Activated CD8-positive, alpha-beta T cell treated with anti-CD3 and anti-CD28 coated beads, Interleukin-2, amount 10 ng/mL, durations not matched to agents 7 days and 5 days (primary cell): ENCODE measurements at places on chromosomes 12 and 14.

- DNase-seq = no peak
Measured at GRCh38 chr12:100716945-100717732, 77.4 kb upstream of the ANO4 start.

DNA sequence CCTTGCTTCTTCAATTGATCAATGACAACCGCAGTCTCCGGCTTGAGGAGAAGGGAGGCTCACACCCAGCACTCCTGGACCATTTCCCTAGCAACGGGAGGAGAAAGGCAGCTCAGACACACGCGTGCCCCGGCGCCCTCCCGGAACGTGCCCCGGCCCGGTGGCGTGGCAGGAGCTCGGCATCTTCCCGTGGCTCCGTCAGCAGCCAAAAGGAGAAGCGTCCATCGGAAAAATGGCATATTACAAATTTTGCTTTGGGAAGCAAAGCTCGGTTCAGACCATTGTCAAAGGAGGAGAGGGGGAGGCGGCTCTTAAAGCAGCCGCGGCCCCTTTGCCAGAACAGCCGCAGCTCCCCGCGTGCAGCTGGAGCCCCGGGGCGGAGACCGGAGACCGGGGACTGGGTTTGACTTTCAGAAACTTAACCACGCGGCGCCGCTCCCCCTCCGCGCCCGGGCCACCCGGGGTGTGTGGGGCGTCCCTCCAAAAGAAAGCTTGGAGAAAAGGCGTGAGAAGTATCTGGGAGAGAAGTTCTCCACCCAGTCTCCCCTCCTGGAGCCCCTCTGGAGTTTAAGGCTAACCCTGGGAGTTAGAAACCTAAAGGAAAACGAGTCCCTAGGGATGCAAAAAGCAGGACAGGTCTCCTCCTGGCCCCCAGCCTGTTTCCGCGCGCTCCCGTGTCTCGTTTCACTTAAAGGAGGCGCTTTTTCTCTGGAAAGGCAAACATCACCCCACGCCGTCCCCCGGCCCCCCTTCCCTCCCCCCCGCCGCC, 545 bp downstream of the PPFIA2 start:
- DNase-seq = peak; percentile 35

DNA sequence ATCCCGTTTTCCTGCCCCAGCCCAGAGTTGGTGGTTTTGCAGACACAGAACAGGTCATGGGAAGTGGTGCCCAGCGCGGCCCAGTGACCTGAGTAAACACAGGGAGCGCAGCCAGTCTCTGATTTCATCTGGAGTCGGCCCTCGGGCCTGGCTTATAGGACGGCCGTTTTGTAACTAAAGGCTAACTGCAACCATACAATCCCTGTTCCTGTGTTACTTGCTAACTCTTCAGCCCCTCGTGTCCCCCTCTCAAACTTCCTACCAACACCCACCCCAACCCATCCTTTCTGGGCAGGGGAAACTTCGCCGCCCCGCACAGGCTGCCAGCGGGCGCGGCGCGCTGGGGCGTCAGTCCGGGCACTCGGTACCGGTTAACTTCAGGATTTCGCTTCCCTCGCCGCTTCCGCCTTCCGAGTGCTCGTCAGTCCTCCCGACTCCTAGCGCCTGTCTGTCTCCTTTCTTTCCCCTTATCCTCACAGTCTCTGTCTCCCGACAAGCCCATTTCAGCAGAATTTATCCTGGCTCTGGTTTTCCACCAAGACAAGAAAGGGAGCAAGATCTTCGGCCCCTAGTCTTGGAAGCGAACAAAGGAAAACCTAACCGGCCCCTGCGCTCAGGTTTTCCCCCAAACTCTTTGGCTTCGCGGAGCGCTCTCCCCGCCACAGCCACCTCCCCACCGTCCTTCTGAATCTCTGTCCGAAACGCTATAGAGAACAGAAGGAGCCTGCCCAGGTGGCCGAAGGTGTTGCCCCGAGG, 2.0 kb downstream of the SIX1 start:
- DNase-seq = no peak

- DNase-seq = no peak
Measured at GRCh38 chr12:7151532-7151931, 21.4 kb downstream of the CLSTN3 start.

DNA sequence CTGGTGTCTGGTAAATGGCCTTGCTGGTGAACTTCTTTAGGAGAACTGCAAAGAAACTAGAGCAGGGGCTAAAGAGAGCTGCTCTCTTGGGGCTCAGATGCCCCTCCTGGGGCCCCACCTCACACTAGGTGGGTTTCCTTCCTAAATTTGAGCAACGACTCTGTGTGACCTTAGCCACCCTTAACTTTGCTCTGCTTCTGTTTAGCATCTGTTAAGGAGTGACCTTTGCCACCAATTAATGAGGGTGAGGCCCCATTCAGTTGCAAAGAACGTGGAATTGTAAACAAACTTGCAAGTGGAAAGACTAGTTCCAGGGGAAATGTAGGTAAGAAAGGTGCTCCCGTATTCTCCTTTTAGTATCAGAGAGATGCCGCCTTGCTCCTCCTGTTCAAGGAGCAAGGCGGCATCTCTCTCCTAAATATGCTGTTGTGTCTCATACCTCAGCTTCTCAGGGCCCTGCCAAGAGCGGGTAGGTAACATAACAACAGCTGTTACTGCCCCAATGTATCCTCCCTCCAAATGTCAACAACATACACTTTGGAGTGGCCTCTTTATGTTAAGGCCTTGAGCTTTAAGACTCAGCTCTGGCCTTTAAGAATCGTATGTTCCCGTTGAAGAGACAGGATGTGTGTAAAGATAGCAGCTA, 77.6 kb upstream of the FUT8 start:
- DNase-seq = no peak

GRCh38 chr14:53767566-53767965, 189.1 kb downstream of the BMP4 start:
- no peak for DNase-seq

GRCh38 chr14:102206918-102207317, 67.2 kb downstream of the WDR20 start:
- no peak for DNase-seq

GRCh38 chr12:23535441-23535840, 414.0 kb downstream of the SOX5 start:
- no peak for DNase-seq

- no peak for DNase-seq
Measured at GRCh38 chr12:116639765-116640164, 80.6 kb downstream of the MAP1LC3B2 start.

DNA sequence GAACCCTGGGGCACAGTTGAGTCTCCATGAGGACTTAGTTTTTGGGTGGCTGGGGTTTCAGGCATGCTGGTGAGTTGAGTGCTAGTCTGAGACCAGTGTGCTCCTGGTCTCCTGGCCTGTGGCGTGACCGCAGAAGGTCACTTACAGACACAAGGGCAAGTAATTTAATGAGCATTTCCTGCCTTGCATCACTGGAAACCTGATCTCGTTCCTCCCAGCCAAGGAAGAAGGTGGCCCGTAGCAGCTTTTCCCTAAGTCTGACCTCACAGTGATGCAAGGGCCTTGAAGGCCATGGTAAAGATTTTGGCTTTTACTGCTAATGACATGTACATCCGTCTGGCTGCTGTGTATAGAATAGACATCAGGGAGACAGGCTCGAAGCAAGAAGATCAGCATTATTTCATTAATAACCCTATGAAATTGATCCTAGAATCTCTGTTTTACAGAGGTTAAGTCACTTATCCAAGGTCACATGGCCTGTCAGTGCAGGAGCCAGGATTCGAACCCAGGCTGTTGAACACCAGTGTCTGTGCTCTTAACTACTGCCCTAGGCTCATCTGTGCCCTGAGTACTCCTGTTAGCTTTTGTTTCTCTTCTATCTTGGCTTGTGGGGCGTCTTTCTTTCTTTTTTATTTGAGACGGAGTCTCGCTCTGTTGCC, 4.6 kb downstream of the TMEM120B start:
- DNase-seq = no peak

GRCh38 chr14:20873370-20874177, 17.6 kb upstream of the RNASE3 start:
- peak; percentile 88 for DNase-seq

GRCh38 chr12:52829986-52830770, 3.9 kb downstream of the KRT79 start:
- no peak for DNase-seq

DNA sequence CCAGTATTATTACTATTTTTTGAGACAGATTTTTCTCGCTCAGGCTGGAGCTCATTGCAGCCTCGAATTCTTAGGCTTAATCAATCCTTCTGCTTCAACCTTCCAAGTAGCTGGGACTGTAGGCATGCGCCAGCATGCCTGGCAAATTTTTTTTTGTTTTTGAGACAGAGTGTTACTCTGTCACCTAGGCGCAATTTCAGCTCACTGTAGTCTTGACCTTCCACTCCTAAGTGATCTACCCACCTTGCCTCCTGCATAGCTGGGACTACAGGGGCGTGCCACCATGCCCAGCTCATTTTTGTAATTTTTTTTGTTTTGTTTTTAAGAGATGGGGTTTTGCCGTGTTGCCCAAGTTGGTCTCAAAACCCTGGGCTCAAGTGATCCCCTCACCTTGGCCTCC, 15.2 kb downstream of the ERC1 start:
- no peak for DNase-seq

DNA sequence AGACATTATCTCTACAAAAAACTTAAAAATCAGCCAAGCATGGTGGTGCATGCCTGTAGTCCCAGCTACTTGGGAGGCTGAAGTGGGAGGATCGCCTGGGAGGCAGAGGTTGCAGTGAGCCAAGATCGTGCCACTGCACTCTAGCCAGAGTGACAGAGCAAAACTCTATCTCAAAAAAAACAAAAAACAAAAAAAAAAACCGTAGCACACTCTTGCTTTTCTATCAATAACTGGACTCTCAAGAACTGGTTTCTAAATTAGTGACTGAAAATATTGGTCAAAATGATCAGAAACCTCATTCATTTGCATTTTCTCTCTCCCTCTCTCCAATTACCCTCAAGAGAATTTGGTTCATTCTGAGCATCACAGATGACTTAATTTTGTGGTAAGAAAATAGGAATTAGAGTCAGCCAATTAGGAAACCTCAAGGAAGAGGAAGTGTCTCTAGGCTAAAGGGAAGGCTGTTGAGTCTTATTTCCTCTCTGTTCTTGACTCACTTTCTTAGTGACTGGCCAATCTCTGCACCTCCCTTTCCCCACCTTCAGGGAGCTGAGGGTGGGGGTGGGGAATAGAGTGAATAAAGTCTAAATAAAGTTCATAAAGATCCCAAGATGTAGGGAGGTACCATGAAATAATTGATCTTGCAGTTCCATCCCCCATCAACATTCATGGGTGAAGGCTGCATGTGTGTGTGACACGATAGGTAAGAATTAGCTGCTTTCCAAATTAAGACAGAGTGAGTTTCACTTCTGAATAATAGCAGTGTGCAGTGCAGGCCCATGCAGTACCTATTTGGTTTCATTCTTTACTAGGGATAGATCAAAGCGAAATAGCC, 6.8 kb upstream of the PSMA6 start:
- DNase-seq = peak; percentile 42

DNA sequence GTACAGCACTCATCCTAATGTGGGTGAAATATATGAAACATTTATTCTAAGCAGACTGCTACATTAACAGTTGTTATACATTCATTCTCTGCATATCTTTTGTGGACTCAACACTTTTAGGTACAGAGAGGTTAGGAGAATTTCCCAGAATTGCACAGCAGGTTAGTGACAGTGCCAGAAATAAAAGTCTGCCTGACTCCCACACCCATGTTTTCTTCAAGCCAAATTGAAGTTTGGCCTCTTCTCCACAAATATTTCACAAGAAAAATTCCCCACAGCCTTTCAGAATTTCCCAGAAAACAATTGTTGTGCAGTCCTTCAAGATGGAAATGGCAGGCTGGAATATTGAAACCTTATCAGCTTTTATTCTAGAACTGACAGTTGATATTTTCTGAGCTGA, 464.8 kb downstream of the RAD51B start:
- no peak for DNase-seq

GRCh38 chr12:123119808-123120207, 31.1 kb downstream of the PITPNM2 start:
- peak; percentile 58 for DNase-seq

DNA sequence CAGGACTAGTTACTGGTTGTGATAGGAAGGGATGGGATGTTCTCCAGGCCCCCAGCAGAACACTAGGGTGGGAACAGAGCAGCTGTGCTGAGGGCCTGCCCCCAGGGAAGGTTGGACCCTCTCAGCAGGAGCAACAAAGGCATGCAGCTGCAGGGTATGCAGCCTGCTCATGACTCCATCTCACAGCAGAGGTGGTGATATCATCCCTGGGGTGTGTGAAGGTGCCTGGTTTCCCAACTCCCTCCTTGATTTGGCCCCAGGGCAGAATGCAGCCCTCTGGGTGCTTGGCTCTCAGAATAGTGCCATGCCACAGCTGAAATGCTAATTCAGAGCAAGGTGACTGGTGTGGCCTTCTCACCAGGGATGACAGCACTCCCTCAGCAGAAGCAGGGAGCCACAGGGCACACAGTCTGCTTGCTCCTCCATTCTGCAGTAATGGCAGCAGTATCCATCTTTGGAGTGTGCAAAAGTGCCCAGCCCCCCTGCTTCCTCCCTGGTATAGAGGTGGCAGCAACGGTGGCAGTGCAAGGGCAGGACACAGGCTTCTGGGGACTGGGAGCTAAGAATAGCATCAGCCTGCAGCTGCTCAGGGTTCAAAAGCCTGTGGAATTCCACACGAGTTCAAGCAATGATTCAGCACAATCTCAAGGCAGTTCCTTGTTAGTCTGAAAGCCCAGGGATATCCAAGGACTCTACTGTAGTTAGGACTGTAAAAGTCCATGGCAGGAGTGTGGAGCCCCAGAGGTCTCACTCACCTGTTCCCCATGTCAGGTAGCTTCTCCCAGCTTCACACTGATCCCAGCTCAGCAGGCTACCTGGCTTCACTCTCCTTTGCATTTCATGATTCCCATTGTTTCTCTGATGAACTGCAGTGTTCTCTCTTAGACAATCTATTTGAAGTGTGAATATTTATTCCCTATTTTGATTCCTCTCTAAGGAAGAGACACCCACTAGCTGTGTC, 298.1 kb upstream of the FOXG1 start:
- no peak for DNase-seq

- no peak for DNase-seq
Measured at GRCh38 chr14:74543771-74544438, 50.3 kb downstream of the ISCA2 start.

- no peak for DNase-seq
Measured at GRCh38 chr14:100393362-100393761, 70.2 kb downstream of the SLC25A47 start.

DNA sequence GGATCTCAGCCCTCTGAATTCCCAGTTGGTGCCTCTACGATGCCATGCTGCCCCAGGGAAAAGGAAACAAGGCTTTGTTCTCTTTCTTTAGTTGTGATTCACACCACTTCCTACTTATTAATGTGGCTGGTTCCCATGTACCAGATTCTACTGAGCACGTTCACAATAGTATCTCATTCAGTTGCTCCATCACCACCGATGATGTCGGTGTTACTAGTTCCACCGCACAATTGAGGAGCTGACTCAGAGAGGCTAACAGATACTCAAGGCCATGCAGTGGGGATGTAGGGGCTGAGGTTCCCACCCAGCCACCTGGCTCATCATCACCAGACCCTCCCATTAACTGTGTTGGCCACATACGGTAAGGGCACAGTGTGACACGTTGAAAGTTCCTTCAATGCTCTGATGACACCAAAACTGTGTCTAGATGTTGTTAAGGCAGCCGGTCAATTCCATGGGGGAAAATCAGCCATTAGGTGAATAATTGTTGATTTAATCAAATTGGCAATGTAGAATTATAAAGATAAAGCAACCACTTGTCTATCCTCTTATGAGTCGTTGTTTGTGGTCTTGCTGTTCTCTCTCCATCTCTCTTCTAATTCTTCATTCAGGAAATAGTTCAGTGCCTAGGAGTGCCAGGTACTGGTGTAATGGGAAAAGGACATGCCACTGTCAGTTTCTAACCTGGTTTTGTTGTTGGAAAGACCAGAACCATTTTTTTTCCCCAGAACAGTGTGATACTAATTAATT, 244.2 kb upstream of the CRY1 start:
- peak; percentile 40 for DNase-seq

GRCh38 chr12:24864796-24865125, 84.1 kb downstream of the BCAT1 start:
- DNase-seq = no peak
